Immature natural killer cell (primary cell): ENCODE measurements at places on chromosomes 1 and 21. TPM values are rescaled to one million over a fixed set of nuclear protein-coding genes. Genes with fewer than 3 reads are reported as not detected.

- DNase-seq, result no peak
Observed at GRCh38 chr1:51345300-51345687, 14.9 kb upstream of the TTC39A start.

DNA sequence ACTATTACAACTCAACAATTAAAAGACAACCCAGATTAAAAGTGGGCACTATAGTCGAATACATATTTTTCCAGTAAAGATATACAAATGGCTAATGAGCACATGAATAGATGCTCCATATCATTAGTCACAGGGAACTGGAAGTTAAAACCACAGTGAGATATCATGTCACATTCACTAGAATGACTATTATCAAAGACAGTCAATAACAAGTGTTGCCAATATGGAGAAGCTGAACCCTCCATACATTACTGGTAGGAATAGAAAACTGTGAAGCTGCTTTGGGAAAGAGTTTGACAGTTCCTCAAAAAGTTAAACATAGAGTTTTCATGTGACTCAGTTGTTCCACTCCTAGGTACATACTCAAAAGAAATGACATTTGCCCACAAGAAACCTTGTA, 30.6 kb upstream of the MRPS6 start:
- no peak for DNase-seq

GRCh38 chr1:94755675-94756074, 64.5 kb upstream of the SLC44A3 start:
- DNase-seq, result no peak

- no peak for DNase-seq
Observed at GRCh38 chr1:245086389-245086969, 68.3 kb upstream of the KIF26B start.

- no peak for DNase-seq
Observed at GRCh38 chr1:173424782-173425407, 52.2 kb upstream of the PRDX6 start.

GRCh38 chr1:50774759-50775351, 185.2 kb downstream of the FAF1 start:
- peak; percentile 16 for DNase-seq

DNA sequence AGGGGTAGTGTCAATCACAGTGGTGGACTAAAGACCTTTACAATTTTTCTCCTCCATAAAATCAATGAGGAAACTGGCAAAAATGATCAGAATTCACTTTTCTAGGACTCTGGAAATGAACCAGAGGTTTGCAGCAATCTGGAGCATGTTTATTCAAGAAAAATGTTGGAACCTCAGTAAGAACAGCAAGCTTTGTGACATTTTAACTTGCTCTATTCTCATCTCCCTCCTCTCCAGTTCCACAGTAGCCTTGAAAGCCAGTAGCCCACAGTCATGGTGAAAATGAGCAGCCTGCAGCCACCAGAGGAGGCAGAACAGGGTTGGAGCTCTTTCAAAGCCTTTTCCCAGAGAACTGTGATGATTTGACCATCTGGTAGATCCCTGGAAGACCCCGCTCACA, 9.1 kb downstream of the TTC4 start:
- no peak for DNase-seq

GRCh38 chr1:150234309-150234565, 1.7 kb downstream of the ANP32E start:
- DNase-seq, result no peak

DNA sequence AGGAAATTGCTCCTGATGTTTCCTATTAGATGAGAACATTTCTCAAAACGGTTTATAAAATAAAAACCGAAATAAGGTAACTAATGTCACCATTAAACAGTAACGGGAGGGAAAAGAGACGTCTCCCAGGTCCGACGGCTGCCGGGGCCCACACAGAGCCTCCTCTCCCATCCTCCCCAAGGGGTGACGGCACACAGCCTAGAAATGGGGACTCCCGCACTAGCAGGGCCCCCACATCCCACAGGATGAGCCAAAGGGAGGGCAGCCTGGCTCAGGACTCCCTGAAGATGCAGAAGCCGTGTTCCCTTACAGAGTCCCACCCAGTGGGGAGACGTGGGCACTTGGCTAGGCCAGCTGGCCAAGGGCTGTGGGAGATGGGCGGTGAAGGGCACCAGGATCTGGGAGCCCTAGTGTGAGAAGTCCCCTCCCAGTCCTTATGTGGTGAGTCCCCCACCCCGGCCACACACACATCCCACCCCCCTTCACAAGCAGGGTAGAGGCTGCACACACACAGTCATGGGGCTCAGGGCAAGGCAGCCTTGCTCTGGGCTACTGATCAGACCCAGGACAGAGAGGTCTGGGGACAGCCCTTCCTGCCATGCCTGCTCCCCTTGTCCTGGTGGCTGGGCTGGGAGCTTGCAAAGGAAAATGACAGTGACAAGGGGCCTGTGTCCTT, 3.3 kb downstream of the KRTAP10-3 start:
- DNase-seq, result no peak

DNA sequence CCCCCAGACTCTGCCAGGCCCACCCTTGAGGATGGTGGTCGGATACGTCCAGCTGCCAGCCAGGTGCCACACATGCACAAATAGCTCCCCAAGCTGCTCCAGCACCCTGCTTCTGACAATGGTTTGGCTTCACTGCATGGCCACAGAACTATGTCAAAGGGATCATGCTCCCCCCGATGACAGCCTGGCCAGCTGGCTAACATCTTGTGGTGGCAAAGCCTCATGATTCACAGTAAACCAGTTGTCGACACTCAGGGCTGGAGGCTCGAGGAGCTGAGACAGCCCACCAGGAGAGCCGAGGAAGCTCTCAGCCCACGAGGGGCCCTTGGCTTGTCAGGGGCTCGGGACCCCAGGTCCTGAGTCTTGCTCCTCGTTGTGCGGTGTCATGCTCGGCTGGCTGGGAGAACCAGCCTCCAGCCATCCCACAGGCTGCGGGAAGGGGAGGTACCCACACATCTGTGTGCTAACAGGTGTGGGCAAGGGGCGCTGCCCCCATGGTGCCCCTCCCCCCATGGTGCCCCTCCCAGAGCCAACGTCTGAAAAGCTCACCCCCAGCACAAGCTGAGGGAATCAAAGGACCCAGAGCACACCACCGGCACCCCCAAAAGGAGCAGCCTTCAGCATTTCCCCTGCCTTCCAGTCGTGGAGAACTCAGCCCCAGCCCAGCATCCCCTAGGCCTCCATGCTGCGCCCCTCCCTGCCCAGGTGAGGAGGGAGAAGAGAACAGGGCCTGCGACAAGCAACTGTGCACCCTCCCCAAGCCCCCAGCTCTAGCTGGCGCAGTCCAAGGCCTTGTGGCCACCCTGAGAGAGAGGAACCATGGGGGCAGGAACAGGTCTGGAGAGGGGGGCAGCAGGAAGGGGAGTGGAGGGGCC, 41.2 kb downstream of the KIF21B start:
- no peak for DNase-seq

DNA sequence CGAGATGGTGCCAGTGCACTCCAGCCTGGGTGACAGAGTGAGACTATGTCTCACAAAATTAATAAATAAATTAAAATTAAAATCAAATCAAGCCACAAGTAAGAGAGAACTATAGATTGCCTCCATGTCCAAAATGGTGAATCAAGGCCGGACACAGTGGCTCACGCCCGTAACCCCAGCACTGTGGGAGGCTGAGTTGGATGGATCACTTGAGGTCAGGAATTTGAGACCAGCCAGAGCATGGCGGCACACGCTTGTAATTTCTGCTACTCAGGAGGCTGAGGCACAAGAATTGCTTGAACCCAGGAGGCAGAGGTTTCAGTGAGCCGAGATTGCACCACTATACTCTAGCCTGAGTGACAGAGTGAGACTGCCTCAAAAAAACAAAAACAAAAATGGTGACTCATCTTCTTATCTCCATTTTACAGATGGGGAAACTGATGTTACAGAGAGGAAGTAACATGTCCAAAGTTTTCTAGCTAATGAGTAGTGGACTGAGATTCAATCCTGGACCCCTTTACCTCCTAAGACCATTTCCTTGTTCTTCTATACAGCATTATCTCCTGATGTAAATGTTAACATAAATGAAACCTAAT, 99.0 kb upstream of the HNRNPU start:
- DNase-seq, result no peak

DNA sequence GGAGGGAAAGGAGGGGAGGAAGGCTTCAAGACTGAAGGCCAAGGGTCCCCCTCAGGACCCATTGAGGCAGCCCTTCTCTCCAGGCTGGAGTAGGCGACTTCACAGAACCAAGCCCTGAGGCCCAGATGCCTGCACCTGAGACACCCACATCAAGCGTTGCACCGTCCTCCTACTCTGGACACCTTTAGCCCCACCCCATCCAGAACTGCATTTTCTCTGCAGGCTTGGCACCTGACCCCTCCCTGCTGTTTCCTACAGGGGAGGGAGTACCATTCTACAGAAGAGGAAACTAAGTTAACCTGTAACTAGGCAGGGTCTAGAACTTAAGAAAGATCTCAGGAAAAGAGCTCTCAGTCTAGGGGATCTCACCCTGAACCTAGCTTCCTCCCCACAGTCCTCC, 12.0 kb downstream of the PEF1 start:
- no peak for DNase-seq

DNA sequence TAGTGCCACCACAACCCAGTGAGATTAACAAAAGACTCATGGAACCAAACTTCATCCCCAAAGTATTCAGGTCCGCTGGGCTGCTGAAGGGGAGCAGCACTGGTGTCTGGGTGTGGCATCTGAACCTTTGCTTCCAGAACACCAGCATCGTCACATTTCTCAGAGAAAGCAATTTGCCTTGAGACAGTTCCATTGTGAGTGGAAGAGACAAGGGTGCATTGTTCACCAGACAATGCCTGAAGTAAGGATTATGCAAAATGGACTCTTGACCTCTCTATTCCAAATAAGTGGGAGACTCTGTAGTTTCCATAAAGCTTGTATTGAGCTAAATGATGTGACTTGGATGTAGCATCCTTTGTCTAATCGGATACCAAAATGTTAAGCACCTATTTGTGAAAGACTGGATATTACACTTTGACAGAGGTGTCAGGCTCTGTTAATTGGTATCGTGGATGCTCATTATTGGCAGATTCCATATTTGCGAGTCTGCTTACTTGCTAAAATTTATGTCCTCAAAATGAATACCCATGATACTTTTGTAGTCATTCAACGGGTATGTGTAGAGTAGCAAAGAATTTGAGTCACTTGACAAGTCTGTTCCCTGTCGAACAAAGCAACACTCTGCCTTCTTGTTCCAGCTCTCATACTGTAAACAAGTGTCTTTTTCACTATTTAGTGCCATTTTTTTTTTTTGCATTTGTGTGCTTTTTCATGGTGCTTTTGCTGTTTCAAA, 75.6 kb downstream of the MRPS6 start:
- no peak for DNase-seq

GRCh38 chr1:36849956-36850355, 184.4 kb downstream of the GRIK3 start:
- no peak for DNase-seq

- no peak for DNase-seq
Observed at GRCh38 chr1:160868141-160868540, 5.5 kb upstream of the CD244 start.

GRCh38 chr1:3515774-3516480, 61.5 kb downstream of the ARHGEF16 start:
- DNase-seq, result no peak

GRCh38 chr1:54671985-54672608, 30.5 kb downstream of the MROH7 start:
- peak; percentile 70 for DNase-seq

DNA sequence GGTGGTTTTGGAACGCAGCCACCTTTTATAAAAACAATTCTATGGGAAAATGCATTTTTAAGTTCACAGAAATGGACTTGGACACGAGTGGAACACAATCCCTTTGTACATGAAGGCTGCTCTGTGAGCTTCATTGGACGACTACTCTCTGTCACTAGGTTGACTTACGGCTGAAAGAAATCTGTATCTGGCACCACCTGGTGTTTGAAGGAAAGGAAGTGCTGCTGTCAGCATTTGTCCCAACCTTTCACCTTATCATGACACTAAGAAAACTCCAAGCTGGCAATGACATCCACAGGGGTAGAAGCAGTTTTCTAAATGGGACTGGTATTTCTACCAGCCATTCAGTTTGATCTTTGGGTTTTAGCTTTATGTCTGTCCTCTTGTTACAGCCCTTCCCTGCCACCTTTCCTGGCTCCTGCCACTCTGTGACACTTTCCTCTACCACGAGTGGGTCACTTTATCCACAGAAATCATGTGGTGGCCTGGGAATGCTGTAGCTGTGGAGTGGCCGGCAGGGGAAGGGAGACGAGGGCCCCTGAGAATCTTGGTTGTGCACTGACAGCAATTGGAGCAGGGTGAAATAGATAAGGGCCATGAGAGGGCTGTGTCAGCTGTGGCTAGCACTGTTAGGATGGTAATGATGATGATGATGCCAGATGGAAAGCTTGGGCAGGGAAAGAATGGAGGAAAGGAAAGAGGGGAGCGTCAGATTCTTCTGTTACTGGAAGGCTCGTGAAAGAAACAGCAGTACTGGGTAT, 85.2 kb downstream of the TBX19 start:
- DNase-seq, result peak; percentile 27

DNA sequence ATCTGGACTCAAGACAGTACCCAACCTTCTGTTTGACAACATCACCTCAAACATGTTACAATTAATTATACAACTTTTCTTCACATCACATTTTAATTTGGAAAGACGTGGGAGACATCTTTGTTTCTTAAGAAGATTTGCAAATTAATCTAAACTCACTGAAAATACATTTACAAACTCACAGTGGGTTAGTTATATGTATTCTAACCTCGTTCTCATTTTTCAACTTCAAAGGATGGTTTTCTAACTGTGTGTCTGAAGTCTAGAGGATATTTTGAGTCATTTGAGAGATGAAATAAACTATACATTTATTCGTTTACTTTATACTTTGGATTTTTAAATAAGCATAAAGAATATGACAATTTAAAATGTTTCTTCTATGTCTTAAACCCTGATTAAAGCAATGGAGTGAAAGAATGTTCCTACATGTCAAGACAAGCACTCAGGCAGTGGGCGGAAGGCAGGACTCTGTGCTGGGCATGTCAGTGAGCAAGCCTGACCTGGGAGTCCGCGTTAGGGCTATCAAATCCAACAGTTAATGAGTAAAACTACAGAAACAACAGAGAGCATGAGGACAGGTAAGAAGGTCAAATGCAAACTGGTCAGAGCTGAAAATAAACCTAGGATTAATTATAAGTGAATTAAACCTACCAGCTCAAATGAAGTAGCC, 76.5 kb upstream of the CTTNBP2NL start:
- no peak for DNase-seq

GRCh38 chr1:234322979-234323378, 50.3 kb upstream of the COA6 start:
- peak; percentile 9 for DNase-seq

GRCh38 chr1:30274173-30274970, 449.0 kb downstream of the MATN1 start:
- DNase-seq, result no peak

The RBM11 gene
- not detected for polyA plus RNA-seq

The LRIF1 gene
- polyA plus RNA-seq, result 20.6 TPM

The GBP2 gene
- 106 TPM for polyA plus RNA-seq

The SPRR2G gene
- polyA plus RNA-seq, result not detected

The OR2W3 gene
- 0.55 TPM for polyA plus RNA-seq

The PPIAL4G gene
- polyA plus RNA-seq, result 0.12 TPM

The ENAH gene
- polyA plus RNA-seq, result 0.24 TPM

The INKA2 gene
- polyA plus RNA-seq, result not detected

The ATP6V1G3 gene
- polyA plus RNA-seq, result not detected
